Skeletal muscle cell (primary cell): ENCODE measurements at places on chromosomes 1 and 21.

GRCh38 chr1:1858382-1859086, 32.4 kb downstream of the GNB1 start:
- DNase-seq: peak; percentile 38

DNA sequence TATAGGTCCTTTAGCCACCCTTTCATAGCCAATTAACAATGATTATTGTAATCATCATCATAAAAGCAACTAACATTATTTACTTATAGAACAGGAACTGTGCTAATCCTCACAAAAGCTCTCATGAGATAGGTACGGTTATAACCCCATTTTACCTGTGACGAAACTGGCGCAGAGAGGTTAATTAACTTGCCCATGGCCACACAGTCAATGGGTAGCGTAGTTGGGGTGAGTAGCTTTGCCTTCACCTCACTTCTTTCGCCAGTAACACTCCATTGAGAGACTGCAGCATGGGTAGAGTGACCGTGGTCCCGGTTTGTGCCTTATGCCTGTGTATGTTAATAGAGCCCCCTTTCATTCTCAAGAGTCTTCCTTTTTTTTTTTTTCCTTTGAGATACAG, 10.3 kb downstream of the NIPAL3 start:
- no peak for DNase-seq

- no peak for DNase-seq
Observed at GRCh38 chr21:45297329-45297728, 9.6 kb upstream of the POFUT2 start.

DNA sequence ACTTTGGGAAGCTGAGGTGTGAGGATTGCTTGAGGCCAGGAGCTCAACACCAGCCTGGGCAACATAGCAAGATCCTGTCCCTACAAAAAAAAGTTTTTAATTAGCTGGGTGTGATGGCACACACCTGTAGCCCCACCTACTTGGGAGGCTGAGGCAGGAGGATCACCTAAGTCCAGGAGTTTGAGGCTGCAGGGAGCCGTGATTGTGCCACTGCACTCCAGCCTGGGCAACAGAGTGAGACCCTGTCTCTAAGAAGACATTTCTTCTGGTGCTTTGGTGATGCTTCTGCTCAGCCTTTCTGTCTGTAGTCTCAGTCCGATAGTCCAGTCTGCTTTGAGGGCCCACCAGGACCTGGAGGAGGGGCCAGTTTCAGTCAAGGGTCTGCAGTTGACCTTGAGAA, 8.3 kb downstream of the PGD start:
- no peak for DNase-seq

DNA sequence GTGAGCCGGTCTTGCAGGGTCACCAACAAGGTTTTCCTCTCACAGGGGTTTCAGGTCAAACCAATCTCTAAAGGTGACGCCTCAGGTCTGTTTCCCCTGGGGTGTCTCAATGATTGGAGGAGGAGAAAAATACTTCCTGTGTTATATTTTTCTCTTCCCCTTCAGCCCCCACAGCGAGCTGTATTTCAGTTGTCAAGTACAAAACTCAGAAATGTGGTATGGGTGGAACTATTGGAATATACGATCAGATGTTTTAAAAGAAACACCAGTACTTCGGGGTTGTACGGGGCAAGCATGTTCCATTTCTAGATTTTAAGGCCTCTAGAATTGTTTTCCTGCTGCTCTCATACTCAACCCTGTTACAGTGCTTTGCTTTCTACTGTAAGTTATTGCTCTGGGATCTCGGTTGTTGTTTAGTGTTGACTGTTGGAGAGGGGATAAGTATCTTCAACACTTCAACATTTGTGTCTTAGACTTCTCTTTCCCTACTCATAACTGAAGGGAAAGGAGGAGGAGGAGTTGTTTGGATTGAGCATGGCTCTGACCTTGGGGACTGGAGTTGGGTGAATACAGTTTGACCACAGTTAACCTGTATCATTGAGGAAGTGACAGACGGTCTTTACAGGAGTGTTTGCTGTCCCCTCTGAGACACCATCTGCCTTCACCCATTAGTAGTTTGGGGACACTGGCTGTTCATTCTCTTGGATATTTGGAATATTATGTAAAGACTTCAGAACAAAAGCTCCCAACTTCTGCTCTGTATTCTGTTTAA, 2.0 kb downstream of the MAPKAPK2 start:
- no peak for DNase-seq
